Activated naive CD4-positive, alpha-beta T cell treated with anti-CD3 and anti-CD28 coated beads, Interleukin-2, amount 50 U/mL, for 16 hours (primary cell): ENCODE measurements at places on chromosomes 6 and 20.

GRCh38 chr6:111664565-111665030 lies 58.9 kb upstream of the TRAF3IP2 start:
- DNase-seq = no peak

DNA sequence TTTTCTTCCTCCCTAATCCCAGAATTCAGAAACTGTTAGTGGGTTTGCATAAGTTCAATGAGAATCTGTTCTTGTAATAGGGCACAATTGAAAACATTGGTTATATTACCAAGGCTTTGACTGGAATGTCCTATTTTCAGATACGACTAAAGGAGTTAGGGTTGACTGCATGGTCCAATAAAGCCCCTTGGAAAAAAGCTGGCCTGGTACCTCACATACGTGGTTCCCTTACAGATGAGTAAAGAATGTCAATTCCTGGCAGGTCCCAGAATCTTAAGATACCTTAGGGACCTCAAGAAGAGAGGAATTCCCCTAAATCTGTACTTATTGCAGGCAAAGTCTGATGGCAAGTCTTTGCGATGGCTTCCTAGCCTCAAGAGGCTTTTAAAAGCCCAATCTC lies 4.6 kb downstream of the PPDPF start:
- DNase-seq = no peak

DNA sequence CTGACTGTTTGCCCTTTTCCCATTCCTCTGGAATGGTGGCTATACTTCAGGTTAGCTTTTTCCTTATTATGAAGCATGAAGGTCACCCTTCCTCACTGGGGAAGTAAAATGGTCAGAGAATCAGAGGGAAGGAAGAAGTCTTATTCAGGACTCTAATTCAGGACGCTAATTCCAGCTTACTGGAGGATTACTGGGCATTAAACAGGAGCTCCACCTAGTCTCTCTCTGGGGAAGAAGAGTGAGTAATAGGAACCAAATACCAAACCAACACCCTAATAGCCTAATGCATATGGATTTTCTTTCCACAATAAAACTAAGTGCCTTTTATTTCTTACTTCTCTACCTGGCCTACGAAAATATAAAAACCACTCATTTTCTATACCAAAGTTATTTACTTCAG lies 10.1 kb downstream of the CRISP1 start:
- DNase-seq = no peak

GRCh38 chr20:58169450-58169849 lies 59.0 kb downstream of the ANKRD60 start:
- DNase-seq = no peak

DNA sequence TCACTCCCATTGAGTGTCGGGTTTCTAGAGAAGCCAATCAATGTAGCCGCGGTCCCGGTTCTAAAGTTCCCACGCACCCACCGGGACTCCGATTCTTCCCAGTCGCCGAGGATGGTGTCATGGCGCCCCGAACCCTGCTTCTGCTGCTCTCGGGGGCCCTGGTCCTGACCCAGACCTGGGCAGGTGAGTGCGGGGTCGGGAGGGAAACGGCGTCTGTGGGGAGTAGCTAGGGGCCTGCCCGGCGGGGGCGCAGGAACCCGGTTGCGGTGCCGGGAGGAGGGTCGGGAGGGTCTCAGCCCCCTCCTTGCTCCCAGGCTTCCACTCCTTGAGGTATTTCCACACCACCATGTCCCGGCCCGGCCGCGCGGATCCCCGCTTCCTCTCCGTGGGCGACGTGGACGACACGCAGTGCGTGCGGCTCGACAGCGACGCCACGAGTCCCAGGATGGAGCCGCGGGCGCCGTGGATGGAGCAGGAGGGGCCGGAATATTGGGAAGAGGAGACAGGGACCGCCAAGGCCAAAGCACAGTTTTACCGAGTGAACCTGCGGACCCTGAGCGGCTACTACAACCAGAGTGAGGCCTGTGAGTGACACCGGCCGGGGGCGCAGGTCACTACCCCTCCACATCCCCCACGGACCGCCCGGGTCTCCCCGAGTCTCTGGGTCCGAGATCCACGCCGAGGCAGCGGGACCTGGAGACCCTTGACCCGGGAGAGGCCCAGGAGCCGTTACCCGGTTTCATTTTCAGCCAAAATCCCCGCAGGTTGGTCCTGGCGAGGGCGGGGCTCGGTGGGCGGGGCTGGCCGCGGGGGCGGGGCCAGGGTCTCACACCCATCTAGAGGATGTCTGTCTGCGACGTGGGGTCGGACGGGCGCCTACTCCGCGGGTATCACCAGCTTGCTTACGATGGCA lies 35.2 kb upstream of the HLA-G start:
- peak; percentile 65 for DNase-seq
